ENCODE measurements at places on chromosomes 6 and 20.
A peak's percentile ranks its signal among the peaks of the same experiment; 100 is the strongest.

DNA sequence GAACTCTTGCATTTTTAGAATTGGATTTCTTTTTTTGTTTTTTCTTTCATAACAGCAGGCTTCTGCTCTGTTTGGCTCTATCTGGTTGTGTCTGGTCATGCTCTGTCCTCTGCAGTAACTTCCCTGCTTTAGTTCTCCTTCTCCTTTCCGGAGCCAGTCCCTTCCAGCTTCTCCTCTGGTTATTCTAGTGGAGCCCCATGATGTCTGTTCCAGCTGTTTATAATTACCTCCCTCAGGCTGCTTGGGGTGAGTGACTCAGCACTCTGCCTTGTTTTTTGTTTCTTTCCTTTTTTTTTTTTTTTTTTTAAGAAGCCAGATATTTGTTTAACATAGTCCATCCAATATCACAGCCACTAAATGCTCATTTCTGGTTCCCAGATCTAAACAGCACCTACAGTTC lies 409.6 kb downstream of the MAFB start:
- no peak for DNase-seq

DNA sequence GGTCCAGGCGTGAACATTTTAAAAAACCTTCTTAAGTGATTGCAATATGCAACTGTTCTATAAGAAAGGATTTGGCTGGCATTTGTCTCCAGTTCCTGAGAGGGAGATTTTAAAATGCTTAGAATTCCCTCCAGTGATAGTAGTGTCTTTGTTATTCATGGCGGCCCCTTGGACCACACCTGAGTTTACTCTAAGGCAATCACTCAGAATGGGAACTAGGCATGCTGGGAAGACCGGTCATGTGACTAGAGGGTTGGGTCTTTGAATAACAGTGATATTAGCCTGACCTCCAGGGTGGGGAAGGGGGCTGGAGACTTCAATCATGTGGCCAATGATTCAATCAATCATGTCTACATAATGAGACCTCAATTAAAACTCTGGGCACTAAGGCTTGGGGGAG lies 50.7 kb upstream of the UTRN start:
- DNase-seq: no peak

DNA sequence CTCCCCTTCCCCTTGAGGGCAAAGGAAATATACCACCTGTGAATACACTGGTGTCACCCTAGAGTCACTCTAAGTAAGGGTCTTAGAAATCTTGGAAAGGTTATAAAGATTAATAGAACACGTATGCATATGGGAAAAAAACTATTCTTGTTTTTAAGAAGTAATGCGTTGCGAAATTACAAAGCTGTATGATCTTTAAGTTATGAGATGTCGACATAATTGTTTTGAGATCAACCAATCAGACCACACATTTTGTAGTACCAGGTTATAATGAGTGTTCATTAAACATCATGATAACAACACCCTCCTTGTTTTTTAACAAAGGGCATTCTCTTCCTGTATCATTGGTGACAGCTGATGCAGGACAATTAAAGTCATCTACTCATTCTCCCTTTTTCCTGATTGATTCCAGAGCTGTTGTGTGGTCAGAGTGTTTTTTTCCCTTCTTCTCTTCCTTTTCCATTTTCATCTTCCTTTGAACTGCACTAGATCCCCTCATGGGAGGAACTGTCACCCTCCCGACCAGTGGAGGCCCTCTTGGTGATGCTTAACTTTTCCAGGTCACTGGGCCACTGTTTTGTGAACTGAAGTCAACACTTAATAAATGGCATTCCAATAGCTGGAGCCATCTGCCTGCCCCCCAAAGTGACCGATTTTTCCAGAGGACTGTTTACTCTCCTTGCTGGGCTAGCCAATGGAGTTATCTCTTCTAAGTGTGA lies 37.0 kb downstream of the PRDM1 start:
- no peak for DNase-seq

- DNase-seq: no peak
Measured at GRCh38 chr20:25584905-25585704, at the start of gene NINL. Gene NINL, minus strand, starts transcription at chr20:25585531. Its CDS starts 58,944 bp downstream, at chr20:25526587.

- no peak for DNase-seq
Measured at GRCh38 chr20:1477896-1478490, 11.3 kb upstream of the NSFL1C start.

DNA sequence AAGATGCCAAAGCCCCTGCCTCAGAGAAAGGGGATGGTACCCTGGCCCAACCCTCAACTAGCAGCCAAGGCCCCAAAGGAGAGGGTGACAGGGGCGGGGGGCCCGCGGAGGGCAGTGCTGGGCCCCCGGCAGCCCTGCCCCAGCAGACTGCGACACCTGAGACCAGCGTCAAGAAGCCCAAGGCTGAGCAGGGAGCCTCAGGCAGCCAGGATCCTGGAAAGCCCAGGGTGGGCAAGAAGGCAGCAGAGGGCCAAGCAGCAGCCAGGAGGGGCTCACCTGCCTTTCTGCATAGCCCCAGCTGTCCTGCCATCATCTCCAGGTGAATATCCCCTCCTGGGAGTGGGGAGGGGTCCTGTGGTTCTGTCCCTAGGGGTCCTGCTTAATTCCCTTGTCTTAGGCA lies 1.1 kb downstream of the MYLK2 start:
- DNase-seq: no peak

DNA sequence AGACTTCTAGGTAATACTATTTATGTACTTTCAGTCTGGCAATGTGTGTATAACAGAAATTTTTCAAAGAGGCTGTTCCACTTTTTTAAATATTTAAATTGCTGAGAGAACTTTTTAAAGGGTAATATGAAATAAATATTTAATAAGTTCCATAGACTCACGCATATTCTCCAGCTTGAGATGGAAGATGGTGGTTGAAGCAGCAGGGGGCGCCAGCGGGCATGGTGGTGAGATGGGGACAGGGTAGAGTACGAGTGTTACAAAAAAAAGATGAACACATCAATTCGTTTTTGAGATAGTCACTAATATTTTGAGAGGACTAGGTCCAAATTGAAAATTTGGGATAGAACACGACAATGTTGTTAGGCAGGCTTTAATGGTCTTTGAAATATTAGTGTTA lies 68.4 kb downstream of the RSPO3 start:
- peak; percentile 15 for DNase-seq

DNA sequence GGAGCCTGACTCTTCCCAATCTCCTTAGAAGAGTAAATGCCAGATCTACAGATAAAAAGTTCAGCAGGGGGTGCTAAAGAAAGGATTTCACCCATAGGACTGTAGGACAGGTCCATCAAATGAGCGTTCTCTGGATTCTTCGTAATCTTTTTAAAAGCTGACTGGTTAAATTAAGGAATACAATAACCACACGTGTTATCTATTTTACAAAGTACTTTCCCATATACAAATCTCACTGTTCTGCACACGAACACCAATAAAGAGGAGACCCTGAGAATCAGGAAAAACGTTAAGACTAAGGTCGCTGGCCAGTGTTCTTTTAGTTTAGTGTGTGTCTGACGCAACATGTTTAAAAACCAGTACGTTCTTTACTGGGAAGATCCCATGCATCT lies 542 bp downstream of the TUBE1 start:
- DNase-seq: peak; percentile 10

GRCh38 chr20:6560978-6561377 lies 206.5 kb upstream of the BMP2 start:
- DNase-seq: no peak

- no peak for DNase-seq
Measured at GRCh38 chr20:62760856-62761758, 35.2 kb upstream of the MRGBP start.

DNA sequence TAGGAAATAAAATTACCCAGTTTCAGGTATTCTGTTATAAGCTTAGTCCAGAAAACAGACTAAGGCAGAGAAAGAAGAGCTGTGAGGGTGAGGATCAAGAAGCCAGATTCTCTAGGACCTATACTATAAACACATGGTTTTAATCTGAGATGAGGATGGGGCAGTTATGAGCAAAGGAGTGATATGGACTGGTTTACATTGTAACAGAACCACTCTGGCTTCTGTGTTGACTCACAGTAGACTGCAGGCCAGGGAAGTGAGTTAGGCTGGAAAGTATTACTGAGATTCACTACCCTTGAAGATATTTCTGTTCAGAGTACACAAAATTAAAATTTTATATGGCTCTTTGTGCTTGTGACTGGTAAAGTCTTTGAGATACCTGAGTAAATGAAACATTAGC lies 3.2 kb upstream of the RWDD1 start:
- no peak for DNase-seq

- DNase-seq: no peak
Measured at GRCh38 chr6:3663081-3663480, 88.4 kb downstream of the PXDC1 start.

GRCh38 chr6:166754218-166755030 lies 127.4 kb upstream of the RPS6KA2 start:
- DNase-seq: no peak

All from RPMI8226 (cell line).